ENCODE measurements at places on chromosomes 2 and 18.

DNA sequence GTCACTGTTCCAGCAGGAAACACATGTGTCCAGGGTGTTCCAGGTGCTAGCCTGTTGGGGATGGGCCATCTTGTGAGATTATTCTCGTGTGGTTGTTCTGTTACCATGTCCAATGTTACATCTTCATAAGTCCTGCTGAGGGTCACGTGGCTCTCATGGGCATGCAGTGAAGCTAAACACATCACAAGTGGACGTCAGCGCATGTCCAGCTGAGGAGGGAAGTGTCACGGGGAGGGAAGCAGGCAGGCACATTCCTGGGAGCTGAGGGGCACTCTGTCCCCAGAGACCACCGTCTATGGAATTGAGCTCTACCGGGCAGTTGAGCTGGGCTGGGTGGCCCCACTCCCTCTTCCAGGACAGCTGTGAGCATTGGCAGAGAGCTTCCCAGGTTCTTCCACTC is 155.3 kb upstream of the TWIST2 start:
- no peak for DNase-seq

DNA sequence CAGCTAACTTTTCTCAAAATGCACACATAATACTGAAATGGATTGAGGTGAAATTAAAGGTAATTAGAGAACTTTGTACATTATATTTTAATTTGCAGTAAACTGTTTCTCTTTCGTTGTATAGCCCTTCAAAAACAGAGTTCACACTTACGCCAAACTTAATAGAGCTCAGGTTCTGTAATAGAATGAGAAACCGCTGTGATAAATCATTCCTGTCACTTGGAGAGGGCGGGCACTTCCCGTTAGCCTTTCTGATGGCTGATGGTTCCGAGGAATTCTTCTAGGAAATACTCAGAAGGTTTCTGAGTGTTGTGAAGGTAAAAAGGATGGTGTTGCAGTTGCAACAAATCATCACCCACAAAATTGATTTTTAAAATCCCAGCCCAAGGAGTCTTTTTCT is 155.8 kb upstream of the ALKAL2 start:
- no peak for DNase-seq

- no peak for DNase-seq
These were observed 171.4 kb downstream of the SETBP1 start for GRCh38 chr18:44851856-44852621.

GRCh38 chr2:54479424-54479823 is 23.3 kb downstream of the SPTBN1 start:
- DNase-seq: peak; percentile 80

DNA sequence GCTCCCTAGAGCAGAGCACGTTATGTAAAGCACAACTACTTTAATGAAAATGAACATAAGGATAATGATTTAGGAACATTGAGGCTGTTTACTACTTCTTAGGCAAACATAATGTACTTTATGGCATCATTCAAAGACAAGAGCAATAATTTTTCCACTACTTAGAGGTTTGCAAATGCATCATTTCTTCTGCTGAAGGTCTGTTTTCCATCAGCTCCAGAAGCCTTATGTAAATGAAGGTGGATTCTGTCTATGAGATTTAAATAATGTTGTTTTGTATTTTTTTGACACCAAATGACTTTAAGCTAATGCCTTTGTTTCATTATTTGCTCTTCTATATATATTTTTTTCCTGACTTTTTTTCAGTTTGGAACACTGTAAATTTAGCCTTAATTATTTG is 28.1 kb downstream of the MREG start:
- DNase-seq: no peak

GRCh38 chr18:35620765-35621164 is 39.2 kb downstream of the GALNT1 start:
- DNase-seq: no peak

All from AML-193 (cell line).